Activated CD4-positive, alpha-beta memory T cell treated with anti-CD3 and anti-CD28 coated beads, Interleukin-2, amount 10 ng/mL, durations not matched to agents 7 days and 5 days (primary cell): ENCODE measurements at places on chromosomes 1 and 21. TPM values are rescaled to one million over a fixed set of nuclear protein-coding genes. Genes with fewer than 3 reads are reported as not detected.
A peak's percentile ranks its signal among the peaks of the same experiment; 100 is the strongest.

- H3K4me3 ChIP-seq, result peak overlapping the region; percentile 91
- no peaks in the 10 kb centered on the region for H3K27me3 ChIP-seq
- peaks cover 52% of the 10 kb centered on the region for H3K4me1 ChIP-seq
- no peak for DNase-seq
These were observed 832 bp downstream of the MRPL20 start for GRCh38 chr1:1406101-1406820.

DNA sequence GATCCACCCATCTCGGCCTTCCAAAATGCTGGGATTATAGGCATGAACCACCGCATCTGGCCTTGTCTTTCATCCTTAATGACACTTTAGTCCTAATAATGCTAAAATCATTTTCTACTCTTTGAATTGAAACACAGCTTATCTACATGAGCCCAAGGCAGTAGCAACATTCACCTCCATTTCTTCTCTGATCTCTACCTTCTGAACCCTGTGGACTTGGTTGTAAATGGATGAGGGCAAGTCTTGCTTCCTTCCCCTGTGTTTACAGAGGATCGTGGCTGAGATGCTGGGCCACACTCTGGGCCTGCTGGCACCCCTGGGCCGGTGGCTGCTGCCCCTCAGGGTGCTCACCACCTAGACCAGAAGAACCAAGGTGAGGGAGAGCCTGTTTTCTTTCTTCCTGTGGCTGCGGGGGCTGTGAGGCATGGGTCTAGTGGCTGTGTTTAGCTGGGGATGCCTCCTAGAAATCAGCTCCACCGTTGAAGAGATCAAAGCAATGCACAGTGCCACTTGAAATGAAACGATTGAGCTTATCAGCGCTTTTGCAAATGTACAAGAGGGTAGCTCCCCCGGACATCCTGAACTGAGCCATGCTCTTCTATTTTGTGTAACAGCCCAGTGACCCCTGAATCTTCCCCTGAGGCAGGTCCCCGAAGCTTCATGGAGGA lies 32.2 kb upstream of the LGALS8 start:
- DNase-seq, result no peak
- H3K27me3 ChIP-seq, result peaks cover 7% of the 10 kb centered on the region
- no peaks in the 10 kb centered on the region for H3K36me3 ChIP-seq
- no peak overlapping the region for H3K4me3 ChIP-seq

- H3K4me1 ChIP-seq, result no peaks in the 10 kb centered on the region
- peaks cover 12% of the 10 kb centered on the region for H3K27me3 ChIP-seq
- no peak overlapping the region for H3K27ac ChIP-seq
- H3K4me3 ChIP-seq, result no peak overlapping the region
- DNase-seq, result no peak
These were observed 21.6 kb upstream of the TRIM45 start for GRCh38 chr1:117143172-117143571.

GRCh38 chr1:7398982-7399381 lies 372.1 kb upstream of the VAMP3 start:
- H3K36me3 ChIP-seq, result no peaks in the 10 kb centered on the region
- no peaks in the 10 kb centered on the region for H3K4me1 ChIP-seq
- no peak for DNase-seq
- H3K27me3 ChIP-seq, result peaks cover 5% of the 10 kb centered on the region

GRCh38 chr1:30286241-30286987 lies 437.0 kb downstream of the MATN1 start:
- DNase-seq, result no peak
- H3K4me1 ChIP-seq, result peaks cover 20% of the 10 kb centered on the region
- no peaks in the 10 kb centered on the region for H3K36me3 ChIP-seq

GRCh38 chr1:196433000-196433399 lies 175.2 kb downstream of the KCNT2 start:
- no peaks in the 10 kb centered on the region for H3K27me3 ChIP-seq
- no peak overlapping the region for H3K27ac ChIP-seq
- DNase-seq, result no peak
- H3K4me3 ChIP-seq, result no peak overlapping the region

GRCh38 chr1:226496453-226497015 lies 52.0 kb upstream of the STUM start:
- peaks cover 16% of the 10 kb centered on the region for H3K27me3 ChIP-seq
- no peak overlapping the region for H3K4me3 ChIP-seq
- H3K36me3 ChIP-seq, result no peaks in the 10 kb centered on the region

GRCh38 chr1:183544598-183545297 lies 45.5 kb downstream of the NCF2 start:
- peaks cover 15% of the 10 kb centered on the region for H3K4me1 ChIP-seq
- H3K4me3 ChIP-seq, result no peak overlapping the region
- no peaks in the 10 kb centered on the region for H3K27me3 ChIP-seq
- DNase-seq, result no peak

- H3K36me3 ChIP-seq, result peaks cover 4% of the 10 kb centered on the region
- DNase-seq, result peak; percentile 24
- peaks cover 1% of the 10 kb centered on the region for H3K27me3 ChIP-seq
- peaks cover 73% of the 10 kb centered on the region for H3K4me1 ChIP-seq
These were observed 29.4 kb upstream of the PPP2R5A start for GRCh38 chr1:212255705-212256307.

- H3K27me3 ChIP-seq, result peaks cover 2% of the 10 kb centered on the region
- no peak overlapping the region for H3K4me3 ChIP-seq
- DNase-seq, result no peak
- H3K27ac ChIP-seq, result no peak overlapping the region
- H3K4me1 ChIP-seq, result peaks cover 8% of the 10 kb centered on the region
These were observed 27.6 kb upstream of the KCNE2 start for GRCh38 chr21:34336245-34336644.

- H3K4me3 ChIP-seq, result no peak overlapping the region
- no peak overlapping the region for H3K27ac ChIP-seq
- H3K27me3 ChIP-seq, result peaks cover 48% of the 10 kb centered on the region
These were observed 1.6 kb downstream of the TLCD4 start for GRCh38 chr1:95118710-95119109.

DNA sequence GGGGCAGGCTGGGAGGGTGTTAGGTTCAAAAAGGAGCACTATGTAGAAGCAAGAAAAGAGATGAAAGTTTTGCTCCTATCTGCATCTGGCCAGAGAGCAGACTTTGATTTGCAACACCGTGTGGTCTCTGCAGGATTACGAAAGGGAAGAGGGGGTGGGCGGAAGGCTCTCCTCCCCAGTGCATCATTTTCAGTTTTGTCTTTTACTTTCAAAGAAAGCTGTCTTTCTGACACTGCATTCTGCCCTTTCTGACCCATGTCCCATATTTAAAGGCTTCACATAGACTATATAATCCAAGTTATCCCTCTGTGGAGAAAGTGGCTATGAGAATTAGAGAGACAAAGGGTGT lies 126.5 kb downstream of the RHOU start:
- peaks cover 3% of the 10 kb centered on the region for H3K27me3 ChIP-seq
- DNase-seq, result no peak

DNA sequence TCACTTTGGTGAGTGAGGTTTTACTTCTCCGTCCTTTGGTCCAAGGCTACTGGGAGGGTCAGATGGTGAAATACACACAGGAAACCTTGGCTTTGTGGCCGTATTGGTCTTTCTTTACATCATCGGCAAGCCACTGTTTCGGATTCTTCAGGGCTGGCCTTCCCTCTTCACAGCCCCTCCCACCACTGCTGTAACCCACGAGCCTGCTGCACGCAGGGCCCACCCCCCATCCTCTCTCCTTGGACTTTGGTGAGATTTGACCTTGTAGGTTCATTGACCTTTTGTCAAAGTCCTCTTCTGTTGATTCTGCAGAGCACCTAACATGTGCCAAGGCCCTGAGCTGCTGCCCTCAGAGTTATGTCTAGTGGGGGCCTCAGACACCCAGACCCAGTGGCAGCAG lies 328.6 kb downstream of the CAMTA1 start:
- no peak overlapping the region for H3K27ac ChIP-seq
- H3K4me3 ChIP-seq, result no peak overlapping the region
- no peaks in the 10 kb centered on the region for H3K4me1 ChIP-seq

Gene NPHS2
- total RNA-seq, result not detected

Gene C21orf58
- total RNA-seq, result 47.7 TPM

Gene LRRC3
- 3.7 TPM for total RNA-seq

Gene MEGF6
- total RNA-seq, result 20.2 TPM

Gene MATN1
- total RNA-seq, result not detected

Gene NEGR1
- total RNA-seq, result not detected
